Adipose tissue (tissue), 3 donors: ENCODE measurements at places on chromosomes 13 and 19. TPM values are rescaled to one million over a fixed set of nuclear protein-coding genes. Genes with fewer than 3 reads are reported as not detected.

PLPP2 gene
- polyA plus RNA-seq = 7.8 TPM

C13orf42 gene
- not detected for polyA plus RNA-seq

ARHGAP45 gene
- 14.7 TPM for polyA plus RNA-seq

SLITRK6 gene
- 0.22 TPM for polyA plus RNA-seq

POSTN gene
- polyA plus RNA-seq = 44.0 TPM

CPT1C gene
- polyA plus RNA-seq = 1.8 TPM

ZSWIM9 gene
- 7.8 TPM for polyA plus RNA-seq

ZNF772 gene
- polyA plus RNA-seq = 2.1 TPM

SSC5D gene
- 0.28 TPM for polyA plus RNA-seq

NKG7 gene
- polyA plus RNA-seq = 9.1 TPM

THAP8 gene
- 3.5 TPM for polyA plus RNA-seq

IL11 gene
- polyA plus RNA-seq = not detected

LGALS13 gene
- polyA plus RNA-seq = not detected

PSG4 gene
- polyA plus RNA-seq = not detected

FPR1 gene
- polyA plus RNA-seq = 59.0 TPM

CYP2F1 gene
- polyA plus RNA-seq = not detected

CACNG8 gene
- 0.34 TPM for polyA plus RNA-seq

ARGLU1 gene
- polyA plus RNA-seq = 48.5 TPM

TRPM4 gene
- polyA plus RNA-seq = 8.5 TPM

ZNF497 gene
- 1.3 TPM for polyA plus RNA-seq

GJB2 gene
- polyA plus RNA-seq = 0.83 TPM

ANKRD10 gene
- 46.9 TPM for polyA plus RNA-seq

ZNF253 gene
- 2.1 TPM for polyA plus RNA-seq

CDC34 gene
- polyA plus RNA-seq = 56.3 TPM

SOX21 gene
- polyA plus RNA-seq = not detected

SERPINE3 gene
- polyA plus RNA-seq = not detected
